ENCODE measurements at places on chromosomes 6 and 20.

DNA sequence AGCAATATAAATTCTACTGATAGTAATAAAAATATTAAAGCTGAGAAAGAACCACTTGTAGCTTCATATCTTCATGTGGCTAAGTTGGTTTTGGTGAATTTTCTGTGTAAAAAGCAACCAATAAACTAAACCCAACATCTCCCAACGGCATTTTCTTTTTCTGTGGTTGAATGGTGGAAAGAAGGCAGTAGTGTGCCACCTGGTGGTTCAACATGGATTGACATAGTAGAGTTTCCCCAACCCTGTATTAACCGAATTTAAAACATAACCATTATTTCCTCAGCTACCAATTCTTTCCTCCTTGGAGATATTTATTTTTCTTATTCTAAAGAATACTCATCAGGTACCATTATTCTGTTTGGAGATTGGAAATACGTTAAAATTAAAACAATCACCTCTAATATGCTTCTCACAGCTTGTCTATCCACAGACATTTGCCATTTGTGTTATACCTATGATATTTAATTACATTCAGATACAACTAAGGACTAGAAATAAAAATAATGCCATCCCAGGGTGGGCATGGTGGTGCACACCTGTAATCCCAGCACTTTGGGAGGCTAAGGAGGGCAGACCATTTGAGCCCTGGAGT, 117.1 kb upstream of the EEF1E1 start:
- peak; percentile 26 for DNase-seq

- no peak for DNase-seq
Measured at GRCh38 chr20:38395165-38395564, 40.0 kb downstream of the SNHG17 start.

- DNase-seq = no peak
Measured at GRCh38 chr6:125073071-125073470, 80.5 kb upstream of the TPD52L1 start.

DNA sequence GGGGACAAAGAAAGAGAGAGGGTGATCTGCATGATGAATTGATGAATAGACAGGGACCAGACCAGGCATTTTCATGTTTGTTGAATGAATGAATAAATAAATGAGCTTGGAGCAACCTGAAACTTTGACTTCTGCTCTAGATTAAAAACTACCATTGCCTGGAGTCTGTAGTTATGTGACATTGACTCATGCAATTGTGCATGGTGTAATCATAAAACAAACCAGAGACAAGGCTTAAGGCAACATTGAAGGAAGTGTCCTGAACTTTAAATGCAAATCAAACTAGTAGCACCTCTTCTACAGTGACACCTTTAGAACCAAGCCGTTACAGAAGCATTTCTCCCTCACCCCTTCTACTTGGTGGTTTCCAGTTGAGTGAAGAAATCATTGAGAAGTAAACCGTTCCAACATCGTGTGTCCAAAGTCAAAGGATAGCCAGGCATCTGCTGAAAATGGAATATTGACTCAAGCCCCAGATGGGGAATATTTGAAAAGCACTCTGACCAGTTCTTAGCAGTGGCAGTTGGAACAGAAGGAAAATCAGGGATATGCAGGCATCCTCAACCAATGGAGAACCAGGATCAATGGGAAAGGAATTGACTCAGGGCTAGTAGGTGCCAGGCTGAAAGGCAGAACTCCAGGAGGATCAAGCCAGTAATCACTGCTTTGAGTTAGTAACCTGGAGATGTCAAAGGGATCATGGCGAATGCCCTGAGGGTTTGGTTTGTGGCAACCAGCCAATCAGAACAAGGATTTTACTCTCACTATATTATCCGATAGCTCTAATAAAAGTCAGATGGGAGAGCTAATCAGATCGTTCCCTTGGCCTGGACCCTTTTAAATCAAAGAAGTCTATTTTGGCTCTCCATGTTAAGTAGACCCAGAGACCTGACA, 171.2 kb upstream of the TSHZ2 start:
- DNase-seq = no peak

DNA sequence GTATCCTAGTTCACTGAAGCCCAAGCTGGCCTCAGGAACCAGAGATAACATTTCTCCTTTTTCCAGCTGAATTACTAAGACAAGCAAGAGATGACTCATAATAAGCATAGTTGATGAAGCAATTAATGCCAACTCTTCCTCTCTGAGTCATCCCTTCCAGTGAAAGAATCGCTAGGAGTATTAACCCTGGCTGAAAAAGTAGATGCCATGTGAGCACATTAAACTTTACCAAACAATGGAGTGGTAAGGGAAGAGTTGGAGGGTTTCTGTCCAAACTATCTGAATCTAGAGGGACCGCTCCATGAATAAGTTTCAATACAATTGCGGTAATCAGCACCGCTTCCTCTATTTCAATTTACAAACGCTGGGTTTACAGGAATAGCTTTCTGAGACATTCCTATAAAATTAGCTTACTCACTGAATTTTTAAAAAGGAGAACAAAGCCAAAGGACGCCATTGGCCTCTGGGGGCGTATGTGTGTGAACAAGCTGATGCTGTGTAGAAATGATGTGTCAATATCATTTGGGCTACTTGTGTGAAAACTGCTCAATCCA, 48.3 kb downstream of the ATXN1 start:
- no peak for DNase-seq
